ENCODE measurements at places on chromosomes 16 and 17.

GRCh38 chr16:59510008-59510424 is 775.9 kb upstream of the GOT2 start:
- DNase-seq = no peak

DNA sequence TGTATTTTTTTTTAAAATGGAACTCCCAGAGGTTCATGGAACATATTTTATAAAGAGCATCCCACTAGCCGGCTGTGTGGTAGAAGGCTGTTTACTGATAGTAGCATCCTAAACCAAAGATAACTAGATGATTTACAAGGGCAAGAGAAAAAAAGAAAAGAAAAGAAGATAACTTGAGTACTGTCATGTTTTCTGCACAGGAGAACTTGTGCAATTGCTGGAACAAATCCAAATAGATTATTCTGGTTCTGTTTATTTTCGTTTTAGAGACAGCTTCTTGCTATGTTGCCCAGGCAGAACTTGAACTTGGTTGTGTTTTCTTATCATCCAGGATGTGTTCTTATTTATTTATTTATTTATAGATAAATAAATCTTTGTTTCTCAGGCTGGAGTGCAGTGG is 20.9 kb upstream of the PPM1D start:
- peak; percentile 76 for DNase-seq

DNA sequence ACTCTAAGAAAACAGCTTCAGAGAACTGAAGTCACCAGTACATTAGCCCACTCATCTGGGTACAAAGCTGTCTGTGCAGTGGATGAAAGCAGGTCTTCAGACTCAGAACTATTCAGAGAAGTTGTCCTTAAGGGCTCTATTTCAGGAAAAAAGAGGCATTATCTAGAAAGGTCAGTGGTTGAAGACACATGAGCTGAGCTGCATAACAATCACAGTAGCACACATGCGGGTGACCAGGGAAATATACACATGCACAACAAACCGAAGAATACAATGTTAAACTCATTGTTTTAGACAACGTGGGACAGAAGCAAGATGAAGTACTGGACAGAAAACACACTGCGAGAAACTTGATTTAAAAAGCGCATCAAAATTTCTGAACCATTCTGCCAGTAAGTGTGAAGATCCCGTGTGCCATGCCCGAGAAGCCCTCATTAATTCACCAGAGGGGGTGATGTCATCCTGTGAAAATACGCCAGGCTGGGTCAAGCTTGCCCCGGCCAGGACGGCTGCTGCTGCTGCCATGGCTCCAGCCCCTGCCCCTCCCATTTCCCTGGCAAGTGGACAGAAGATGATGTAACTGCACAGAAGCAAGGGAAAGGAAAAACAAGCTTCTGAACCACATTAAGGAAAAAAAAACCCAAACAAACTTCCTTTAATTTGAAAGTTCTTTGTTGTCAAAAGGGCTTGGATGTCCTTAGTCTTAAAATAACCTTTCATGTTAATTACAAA is 10.1 kb downstream of the DYNC1LI2 start:
- peak; percentile 86 for DNase-seq

DNA sequence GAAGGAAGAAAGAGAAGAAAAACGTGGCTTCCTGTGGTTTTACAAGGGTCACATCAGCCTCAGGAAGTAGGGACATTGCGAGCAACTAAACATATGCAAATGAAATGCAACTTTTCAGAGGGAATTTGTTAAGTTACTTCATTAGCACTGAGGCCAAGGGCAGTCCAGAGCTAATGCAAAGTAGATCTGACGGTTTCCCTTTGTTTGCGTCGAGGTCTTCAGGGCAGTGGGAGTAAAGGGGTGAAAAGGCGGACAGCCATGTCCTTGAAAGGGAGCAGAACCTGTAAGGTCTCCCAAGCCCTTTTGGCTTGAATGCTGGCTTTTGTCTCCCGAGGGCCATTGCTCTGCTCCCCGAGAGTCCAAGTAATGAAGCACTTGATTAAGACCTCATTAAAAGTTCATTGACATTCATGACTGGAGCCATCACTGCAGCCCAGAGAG is 85.0 kb downstream of the PMP22 start:
- no peak for DNase-seq

- no peak for DNase-seq
Observed at GRCh38 chr17:31838636-31839225, 20.3 kb downstream of the COPRS start.

- DNase-seq = no peak
Observed at GRCh38 chr17:49819138-49819537, 28.7 kb downstream of the TAC4 start.

GRCh38 chr16:11481987-11482386 is 104.7 kb downstream of the LITAF start:
- DNase-seq = no peak
